Ureter (tissue), 1 donor: ENCODE measurements at places on chromosomes 12 and 14.
A peak's percentile ranks its signal among the peaks of the same experiment; 100 is the strongest.

GRCh38 chr12:12890543-12891079, 751 bp upstream of the GPRC5A start:
- DNase-seq: peak; percentile 67

DNA sequence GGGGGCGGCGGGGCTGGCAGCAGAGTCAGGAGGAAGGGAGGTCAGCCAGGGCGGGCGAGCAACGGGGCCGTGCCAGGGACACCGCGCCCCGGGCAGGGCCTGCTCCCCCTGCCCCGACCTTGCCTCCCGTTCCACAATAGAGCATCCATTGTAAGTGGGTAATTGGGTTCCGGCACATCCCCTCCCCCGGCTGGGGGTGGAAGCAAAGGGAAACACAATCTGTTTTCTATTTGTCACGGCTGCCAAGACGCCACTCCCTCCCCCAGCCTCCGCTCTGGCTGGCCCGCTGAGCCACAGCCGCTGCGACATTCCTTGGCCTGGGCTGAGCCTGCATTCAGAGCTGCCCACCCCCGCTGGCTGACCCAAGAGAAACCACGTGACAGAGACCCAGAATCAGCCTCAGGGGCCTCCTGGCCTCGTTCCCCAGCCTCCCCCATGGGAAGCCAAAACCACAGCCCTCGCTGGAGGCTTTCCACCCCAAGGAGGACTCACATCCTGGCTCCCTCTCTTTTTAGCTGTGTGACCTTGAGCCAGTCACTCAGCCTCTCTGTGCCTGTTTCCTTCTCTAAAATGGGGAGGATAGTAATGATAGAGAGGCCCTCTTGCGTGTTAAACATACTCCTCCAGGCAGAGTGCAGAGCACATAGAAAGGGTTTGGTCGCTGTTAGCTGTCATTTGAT, 117.6 kb downstream of the SCARB1 start:
- DNase-seq: peak; percentile 93

- DNase-seq: no peak
Observed at GRCh38 chr14:57970175-57970574, 104.3 kb upstream of the SLC35F4 start.

DNA sequence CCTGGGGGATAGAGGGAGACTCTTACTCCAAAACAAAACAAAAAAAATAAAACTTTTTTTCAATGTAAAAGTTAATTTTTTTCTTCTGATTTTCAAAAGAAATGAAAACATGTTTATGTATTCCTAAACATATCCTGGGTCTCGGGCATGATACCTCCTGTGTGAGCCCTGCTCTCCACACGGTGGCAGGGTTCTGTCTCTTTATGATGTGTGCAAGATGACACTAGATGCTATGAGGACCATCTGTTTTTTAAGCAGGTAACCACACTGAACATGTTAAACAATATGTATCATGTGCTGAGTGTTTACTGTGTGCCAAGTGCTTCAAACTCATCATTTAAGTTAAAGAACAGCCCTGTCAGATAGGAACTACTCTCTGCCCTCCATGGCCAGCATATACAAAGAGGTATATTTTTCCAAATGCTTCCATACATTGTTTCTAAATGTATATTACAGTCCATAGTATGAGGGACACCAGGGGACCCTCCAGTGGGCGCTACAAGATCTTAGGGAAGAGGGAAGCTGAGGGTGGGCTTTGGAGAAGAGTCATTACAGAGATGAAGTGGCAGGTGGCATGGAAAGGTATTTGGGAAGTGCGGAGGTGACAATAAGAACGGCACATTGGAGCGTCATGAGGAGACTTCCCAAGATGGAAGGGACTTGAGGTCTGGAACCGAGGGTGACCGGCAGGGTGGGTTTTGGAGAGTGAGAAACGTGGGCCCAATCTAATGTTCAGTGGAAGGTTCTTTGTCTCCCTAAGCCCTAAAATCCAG, 28.5 kb downstream of the FOS start:
- DNase-seq: no peak

DNA sequence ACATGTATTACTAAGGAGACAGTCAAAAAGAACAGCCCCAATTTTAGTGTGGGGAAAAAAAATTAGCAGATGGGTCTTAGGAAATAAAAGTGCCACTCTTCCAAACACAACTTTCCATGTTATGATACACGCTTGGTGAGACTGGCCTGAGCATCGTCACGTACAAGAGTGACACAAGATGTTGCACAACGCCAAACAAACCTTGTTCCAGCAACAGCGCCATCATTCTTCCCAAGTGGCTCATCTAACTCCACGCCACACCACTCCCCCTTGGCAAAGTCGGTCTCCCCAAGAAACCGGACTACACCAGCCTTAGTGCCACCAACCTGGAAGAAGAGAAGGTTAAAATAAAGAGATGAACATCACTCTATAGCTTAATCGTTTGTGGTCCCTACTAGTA, 58.7 kb downstream of the CLIP1 start:
- no peak for DNase-seq

- no peak for DNase-seq
Observed at GRCh38 chr14:72366619-72367018, 434.4 kb downstream of the RGS6 start.

DNA sequence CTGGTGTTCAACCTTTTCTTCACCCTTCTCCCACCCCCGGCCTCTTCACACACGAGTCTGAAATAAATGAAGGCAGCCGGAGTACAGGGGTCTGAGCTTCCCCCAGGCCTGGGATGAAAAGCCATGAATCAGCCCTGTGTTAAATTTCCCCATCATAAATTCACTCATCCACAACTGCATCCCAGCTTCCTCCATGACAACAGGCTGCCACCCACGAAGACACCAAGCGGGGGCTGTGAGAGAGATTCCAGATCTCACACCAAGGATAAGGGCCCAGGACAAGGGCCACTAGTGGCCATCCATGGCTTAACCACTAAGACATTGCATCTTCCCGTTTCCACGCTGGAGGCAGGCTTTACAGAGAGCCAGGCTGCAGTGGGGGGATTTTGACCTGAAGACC, 93.9 kb upstream of the NCOR2 start:
- DNase-seq: no peak

DNA sequence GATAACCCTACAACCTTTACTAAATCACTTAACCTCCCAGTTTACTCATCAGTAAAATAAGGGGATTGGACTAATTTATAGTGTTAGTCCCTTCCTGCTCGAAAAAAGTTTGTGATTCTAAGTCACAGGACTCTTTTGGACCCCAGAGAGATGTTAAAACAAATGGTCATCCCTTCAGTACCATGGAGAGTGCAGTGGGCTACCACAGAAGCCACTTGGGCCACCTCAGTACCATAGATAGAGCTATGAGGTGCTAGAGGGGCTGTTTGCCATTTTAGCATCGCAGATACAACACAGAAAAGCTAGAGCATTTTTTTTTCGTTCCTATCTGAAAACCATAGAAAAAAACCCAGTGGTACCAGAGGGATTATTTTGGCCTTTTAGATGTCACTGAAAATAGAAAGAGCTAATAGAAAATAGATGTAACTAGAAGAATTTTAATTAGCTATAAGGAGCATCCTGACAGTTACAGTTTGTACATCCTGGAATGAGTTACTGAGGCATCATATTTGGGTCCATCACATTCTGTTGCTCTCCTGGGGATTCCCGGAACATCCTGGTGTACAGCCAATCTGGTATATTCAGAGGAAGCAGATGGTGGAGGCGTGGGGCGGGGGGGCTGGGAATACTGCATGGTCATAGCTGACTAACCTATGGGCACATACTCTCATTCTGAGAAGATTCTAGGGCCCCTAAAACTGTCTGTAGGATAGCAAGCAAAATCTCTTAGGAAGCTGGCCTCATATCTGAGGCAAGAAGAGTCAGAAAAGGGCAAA, 2.8 kb downstream of the ZNF219 start:
- DNase-seq: no peak

- DNase-seq: no peak
Observed at GRCh38 chr14:92426237-92426636, 87.3 kb upstream of the RIN3 start.

DNA sequence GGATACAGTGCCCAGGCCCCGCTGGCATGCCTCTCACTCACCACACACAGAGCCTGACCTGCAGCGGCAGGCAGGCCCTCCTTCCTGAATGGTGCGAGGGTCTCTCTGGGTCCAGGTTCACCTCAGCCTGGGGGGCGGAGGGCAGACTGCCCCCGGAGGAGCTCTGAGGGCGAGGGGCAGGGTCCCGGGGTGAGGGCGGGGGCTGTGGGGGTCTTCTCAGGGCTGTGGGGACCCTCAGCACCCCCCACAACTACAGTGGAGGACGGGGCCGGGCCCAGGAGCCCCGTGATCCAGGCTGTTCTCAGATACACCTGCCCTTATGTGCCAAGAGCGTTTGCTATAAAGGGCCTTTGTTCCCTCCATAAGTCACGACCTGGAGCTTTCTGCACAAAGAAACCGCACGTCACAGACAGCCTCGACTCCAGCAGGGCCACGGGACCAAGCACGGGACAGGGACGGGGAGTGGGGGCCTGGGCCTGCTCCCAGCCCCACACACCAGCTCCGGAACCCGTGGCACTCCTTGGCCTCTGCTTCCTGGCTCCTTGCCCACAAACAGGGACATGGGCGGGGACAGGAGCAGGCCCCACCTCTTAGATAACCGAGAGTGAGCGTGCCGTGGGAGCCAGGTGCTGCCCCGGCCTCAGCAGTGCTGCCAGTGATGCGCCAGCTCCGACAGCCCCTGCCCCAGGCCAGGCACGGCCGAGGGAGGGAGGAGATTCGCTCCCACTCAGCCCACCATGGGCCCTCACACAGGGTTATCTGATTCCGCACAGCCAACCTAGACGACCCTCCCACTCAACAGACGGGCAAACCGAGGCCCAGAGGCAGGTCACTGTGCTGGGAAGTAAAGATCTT, 101.9 kb downstream of the RFLNA start:
- no peak for DNase-seq

GRCh38 chr14:91361233-91361811, 56.3 kb downstream of the CCDC88C start:
- DNase-seq: peak; percentile 71

DNA sequence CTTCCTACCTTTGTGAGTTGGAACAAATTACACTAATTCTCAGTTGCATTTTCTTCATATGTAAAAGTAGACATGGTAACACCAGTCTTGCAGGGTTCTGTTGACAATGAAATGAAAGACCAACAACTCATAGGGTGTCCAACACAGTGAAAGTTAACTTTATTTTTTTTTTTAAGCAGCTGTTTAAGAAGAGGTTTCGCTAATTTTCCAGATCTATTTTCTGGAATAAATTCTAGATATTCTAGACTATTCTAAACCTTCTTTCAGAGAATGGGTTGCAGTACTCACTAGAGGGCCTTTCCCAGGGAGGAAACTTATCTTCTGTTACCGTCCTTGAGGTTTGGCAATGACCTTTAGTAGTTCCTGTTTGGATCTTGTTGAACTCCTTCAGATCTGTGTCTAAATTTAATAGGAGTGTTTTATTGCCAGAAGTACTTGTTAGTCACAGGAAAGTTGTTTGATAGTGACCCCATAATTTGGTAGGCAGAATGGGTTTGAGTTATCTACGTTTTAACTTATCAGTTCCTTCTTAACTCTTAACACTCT, 2.8 kb upstream of the ART4 start:
- DNase-seq: no peak

DNA sequence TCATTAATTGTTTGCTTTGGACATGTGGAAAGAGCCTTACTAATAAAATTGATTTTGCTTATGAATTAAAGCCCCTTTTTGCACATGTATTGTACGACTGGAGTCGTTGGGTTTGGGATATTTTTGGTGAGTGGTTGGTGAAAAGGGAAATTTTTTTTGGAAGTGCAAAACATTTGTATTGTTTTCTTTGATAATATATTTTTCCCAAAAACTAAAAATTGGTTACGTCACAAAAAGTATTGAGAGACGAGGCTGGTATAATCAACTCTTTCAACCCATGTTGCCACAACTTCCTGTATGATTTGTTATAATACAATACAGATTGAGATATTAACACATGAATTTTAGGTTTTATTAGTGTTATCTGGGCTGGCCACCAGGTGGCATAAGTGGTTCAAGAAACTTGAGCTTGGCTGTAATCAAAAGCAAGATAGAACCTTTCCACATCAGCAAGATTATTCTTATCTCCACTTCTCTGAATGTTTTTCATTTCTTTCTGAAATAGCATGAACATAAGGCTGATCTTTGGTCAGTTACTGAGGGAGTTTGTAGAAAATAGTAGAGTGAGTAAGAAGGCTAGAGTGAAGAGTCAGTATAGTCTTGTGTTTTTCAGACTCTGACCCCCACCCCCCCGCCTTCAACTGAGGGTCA, 8.7 kb downstream of the NGDN start:
- DNase-seq: peak; percentile 63

DNA sequence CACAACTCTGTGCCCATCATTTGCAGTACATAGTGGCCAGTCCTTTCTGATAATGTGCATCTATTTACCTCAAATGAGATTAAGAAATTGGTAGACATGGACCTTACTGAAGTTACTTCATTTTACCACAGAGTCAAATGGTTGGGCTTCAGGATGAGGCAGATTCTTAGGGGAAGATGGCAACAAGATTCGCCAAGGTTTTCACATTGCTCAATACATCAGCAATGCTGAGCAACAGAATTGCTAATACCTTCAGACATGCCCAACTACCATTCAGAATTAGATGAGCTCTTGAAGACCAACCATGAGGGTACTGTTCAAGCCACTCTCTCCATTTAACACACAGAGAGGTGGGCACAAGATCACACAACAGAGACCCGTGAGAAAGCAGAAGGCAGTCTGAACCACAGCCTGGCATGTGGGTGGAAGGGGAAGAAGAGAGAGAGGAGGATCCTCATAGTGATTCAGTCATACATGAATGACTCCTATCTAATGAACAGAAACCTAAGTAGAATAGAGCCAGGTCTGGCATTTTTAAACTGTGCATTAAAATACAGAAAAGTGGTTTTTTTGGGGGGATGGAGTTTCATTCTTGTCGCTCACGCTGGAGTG, 28.5 kb downstream of the CPM start:
- no peak for DNase-seq

GRCh38 chr14:104957146-104958113, 20.7 kb downstream of the AHNAK2 start:
- DNase-seq: no peak

- DNase-seq: no peak
Observed at GRCh38 chr14:70934502-70935134, 27.4 kb downstream of the PCNX1 start.

GRCh38 chr12:10941369-10941768, 2.3 kb upstream of the TAS2R14 start:
- no peak for DNase-seq

DNA sequence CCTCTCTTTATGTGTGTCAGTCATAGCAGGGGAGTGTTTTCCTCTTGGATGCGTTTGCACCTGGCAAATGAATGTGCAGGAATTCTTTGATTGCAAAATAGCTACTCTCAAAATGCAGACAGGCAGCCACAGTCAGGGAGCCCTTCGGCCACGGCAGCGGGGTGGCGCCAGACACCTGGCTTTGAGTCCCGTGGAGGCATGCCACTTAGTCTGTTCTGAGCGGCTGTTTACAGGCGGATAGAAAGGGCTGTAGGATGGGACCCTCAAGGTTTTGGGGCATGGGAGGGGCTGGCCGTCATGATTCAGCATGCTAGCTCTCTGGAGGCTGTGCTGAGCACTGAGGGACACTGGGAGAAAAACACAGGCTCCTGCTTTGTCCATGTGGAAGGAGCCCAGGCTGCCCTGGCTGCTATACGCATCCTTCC, 117.1 kb downstream of the SLC25A47 start:
- DNase-seq: no peak
